ENCODE measurements at places on chromosomes 16 and 17. TPM values are rescaled to one million over a fixed set of nuclear protein-coding genes. Genes with fewer than 3 reads are reported as not detected.

STRADA gene
- 22.4 TPM for total RNA-seq

NR1D1 gene
- 1.5 TPM for total RNA-seq

DOC2A gene
- 0.33 TPM for total RNA-seq

ALDH3A1 gene
- total RNA-seq = 0.33 TPM
